SHP77 (cell line): ENCODE measurements at places on chromosomes 7 and 10.

GRCh38 chr7:106621393-106622132 lies 39.4 kb downstream of the CCDC71L start:
- DNase-seq, result no peak

GRCh38 chr7:39605087-39605486 lies 18.3 kb upstream of the RALA start:
- DNase-seq, result no peak

GRCh38 chr10:117819304-117819703 lies 227.4 kb downstream of the RAB11FIP2 start:
- DNase-seq, result no peak

DNA sequence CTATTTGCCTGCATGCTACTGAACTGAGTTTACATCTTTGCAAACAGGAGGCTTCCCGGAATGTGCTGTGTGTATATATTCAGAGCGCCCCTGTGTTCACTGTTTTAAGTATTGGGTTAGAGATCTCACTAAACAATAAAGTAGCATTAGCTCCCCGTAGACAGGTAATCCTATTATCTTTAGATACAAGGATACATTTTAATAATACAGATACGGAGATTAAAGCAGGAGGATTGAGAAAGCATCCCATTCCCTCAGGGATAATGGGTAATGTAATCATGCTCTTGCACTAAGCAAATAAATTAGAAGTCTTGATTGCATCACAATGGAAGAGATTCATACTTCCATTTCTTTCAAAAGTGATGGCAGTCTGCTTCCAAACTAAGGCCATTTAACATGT lies 809.0 kb downstream of the NRG3 start:
- DNase-seq, result no peak

- no peak for DNase-seq
These were observed 74.1 kb upstream of the PRKG1 start for GRCh38 chr10:51000164-51000563.

GRCh38 chr7:155710530-155710929 lies 66.1 kb downstream of the RBM33 start:
- DNase-seq, result no peak

DNA sequence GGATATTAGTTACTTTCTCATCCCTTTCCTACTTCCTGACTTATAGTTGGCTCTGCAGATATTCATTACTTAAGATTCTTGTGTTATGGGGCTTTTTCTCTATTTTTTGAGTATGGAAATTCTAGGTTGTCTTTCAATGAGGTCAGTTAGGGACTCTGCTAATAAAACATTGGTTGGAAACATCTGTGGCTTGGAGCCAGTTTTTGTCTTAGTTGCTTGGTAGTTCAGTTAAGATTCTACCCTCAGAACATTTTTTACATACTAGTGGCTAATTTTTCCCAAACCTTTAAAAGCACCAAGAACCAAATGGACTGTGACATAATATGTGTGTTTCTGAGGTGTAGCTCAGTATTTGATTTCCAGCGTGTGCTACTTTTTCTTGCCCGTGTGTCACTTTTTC lies 305.6 kb upstream of the FZD1 start:
- no peak for DNase-seq

- DNase-seq, result no peak
These were observed 121.2 kb downstream of the WDFY4 start for GRCh38 chr10:48805848-48806247.

GRCh38 chr10:18233775-18234174 lies 93.6 kb downstream of the CACNB2 start:
- DNase-seq, result no peak

GRCh38 chr10:3451516-3452172 lies 279.1 kb upstream of the PITRM1 start:
- DNase-seq, result no peak

DNA sequence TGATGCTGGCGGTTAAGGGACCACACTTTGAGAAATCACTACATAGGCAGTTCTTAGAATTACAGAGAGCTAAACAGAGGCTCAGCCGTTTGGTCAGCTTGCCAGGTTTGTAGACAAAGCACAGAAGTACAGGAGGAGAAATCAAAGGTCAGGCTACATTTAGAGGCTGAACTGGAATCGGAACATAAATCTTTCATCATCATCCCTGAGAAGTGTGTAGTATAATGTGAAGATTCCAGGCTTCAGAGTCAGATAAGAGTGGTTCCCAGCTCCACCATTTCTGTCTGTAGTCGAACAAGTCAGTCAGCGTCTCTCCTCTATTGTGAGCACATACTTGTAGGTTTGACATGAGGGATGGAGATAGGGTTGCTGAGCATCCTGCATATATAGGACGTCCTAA lies 18.9 kb downstream of the CDK1 start:
- no peak for DNase-seq

GRCh38 chr10:73097305-73097670 lies 622 bp upstream of the P4HA1 start:
- no peak for DNase-seq

GRCh38 chr7:36441344-36442022 lies 51.8 kb downstream of the ANLN start:
- DNase-seq, result no peak

DNA sequence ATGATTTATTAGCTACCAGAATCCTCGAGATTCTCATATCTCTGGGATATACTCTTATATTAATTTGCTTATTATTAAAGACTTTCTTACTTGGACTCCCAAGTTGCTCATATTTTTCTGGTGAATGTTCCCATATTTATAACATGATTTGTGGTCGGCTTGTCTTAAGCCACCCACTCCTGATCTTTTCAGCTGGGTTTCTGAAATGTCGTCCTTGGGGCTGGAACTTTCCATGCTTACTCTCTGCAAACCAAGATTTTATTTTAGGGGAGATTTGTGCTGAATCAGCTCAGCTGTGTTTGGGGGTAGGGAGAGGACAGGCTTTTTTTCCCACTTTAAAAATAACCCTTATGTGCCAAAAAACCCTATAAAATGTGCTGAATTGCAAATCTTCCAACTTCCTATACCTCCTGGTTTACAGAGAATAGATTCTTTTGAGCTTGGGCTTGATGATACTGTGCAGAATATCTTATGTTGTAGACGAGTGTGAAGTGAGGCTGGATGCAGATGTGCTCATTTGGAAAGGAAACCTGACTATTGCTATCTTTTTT lies 162.1 kb downstream of the SND1 start:
- DNase-seq, result no peak

- peak; percentile 89 for DNase-seq
These were observed 34.0 kb downstream of the C7orf25 start for GRCh38 chr7:42877862-42878261.

GRCh38 chr10:2619472-2619871 lies 447.9 kb upstream of the PFKP start:
- peak; percentile 10 for DNase-seq

GRCh38 chr7:55624813-55625212 lies 52.5 kb upstream of the VOPP1 start:
- DNase-seq, result no peak

GRCh38 chr7:96638669-96639068 lies 71.0 kb downstream of the SEM1 start:
- DNase-seq, result no peak

DNA sequence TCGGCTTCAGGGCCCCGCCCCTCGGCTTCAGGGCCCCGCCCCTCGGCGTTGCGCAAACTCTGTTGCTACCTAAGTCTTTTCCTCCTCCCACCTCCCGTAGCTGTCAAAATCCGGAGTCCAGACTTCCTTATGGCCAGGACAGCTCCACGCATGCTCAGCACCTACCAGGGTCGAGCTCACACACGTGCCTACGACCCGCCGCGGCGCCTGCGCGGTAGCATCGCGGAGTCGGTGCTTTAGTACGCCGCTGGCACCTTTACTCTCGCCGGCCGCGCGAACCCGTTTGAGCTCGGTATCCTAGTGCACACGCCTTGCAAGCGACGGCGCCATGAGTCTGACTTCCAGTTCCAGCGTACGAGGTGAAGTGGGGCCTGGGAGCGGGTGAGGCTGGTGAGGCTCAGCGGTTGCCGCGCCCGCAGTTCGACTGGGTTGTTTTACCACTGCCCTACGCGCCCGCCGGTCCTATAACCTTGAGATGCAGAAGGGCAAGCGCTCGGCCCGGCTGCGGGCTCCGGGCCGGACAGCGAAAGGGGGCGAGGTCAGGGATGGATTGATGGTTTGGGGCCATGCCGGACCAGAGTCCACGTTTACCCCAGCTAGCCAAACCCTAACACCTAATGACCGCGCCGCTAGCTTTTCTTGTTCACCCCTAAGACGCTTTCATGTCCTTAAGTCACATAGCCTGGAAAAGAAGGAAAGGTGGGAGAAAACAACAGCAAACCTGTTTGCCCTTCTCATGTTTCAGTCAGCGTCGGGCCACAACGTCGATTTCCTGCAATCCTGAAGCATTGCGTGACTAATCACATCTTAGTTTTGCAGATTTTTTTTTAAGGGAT lies at the start of gene CISD1:
CISD1 (plus strand) TSS at position 217 of the 836 bp plus-strand sequence; CDS start at position 329, 112 bp downstream.
- peak; percentile 87 for DNase-seq

- no peak for DNase-seq
These were observed 2.6 kb upstream of the TMEM130 start for GRCh38 chr7:98872328-98872924.

- DNase-seq, result no peak
These were observed 684 bp upstream of the ATXN7L1 start for GRCh38 chr7:105876964-105877601.

DNA sequence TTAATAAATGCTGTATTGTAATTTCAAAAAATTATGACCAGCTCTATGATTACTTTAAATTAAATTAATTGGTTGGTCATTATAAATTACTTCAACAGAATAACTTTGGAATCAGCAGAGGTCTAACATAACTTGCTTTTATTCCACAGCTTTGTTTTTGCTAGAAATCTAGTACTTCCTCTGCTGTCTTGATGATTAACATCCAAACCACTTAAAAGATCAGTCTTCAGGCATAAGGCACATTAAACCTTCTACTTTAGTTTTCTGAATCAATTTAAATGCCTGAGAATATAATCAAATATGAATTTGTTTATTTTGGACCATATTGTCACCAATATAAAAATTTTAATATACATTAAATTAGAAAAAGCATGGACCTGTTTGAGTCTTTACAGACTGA lies 465.3 kb downstream of the ARL4A start:
- DNase-seq, result no peak

DNA sequence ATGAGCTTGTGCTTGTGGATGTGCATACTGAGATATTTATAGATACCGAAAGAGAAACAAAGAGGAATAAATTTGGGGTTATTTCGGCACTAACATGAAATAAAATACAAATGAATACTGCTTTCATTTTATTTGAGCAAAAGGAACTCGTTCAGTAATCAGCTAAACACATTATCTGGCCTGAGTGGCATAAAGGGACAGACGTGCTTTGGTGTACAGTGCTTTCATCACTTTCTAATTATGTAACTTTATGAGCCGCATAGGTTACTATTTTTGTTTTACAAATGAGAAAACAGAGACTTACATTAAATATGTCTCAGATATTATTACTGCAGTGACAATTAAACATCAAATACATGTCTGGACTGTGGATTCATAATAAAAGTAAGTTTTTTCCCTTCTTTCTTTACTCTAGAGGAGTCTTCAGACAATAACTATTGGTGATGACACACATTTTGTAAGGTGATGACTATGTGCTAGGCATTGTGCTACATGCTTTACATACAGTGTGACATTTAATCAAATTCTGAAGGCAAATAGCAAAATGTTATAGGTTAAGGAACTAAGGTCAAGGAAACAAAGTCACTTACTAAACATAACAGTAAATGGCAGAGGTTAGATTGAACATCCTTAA lies 503.3 kb downstream of the SORCS1 start:
- no peak for DNase-seq

- no peak for DNase-seq
These were observed 1.2 kb upstream of the SPACDR start for GRCh38 chr7:100465299-100465698.

DNA sequence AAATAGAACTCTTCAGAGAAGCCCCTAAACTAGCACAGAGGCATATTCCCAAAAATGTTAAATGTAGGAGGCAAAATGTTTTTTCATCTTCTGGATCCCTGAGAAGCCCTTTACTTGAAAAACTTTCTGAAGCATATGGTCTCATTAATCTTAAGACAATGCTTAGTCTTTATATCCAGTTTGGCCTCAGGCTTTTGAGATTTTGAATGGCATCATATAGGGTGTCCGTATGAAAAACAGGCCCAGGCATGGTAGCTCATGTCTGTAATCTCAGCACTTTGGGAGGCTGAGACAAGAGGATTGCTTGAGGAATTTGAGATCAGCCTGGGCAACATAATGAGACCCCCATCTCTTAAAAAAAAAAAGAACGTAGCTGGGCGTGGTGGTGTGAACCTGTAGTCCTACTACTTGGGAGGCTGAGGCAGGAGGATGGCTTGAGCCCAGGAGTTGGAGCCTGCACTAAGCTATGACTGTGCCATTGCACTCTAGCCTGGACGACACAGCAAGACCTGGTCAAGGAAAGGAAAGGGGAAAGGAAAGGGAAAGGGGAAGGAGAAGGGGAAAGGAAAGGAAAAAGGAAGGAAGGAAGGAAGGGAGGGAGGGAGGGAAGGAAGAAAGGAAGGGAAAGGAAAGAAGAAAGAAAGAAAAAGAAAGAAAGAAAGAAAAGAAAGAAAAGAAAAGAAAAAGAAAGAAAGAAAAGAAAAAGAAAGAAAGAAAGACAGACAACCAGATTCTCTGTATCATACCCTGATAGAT lies 119.4 kb downstream of the CDK6 start:
- no peak for DNase-seq
